ENCODE measurements at places on chromosomes 3 and 15. TPM values are rescaled to one million over a fixed set of nuclear protein-coding genes. Genes with fewer than 3 reads are reported as not detected.

DNA sequence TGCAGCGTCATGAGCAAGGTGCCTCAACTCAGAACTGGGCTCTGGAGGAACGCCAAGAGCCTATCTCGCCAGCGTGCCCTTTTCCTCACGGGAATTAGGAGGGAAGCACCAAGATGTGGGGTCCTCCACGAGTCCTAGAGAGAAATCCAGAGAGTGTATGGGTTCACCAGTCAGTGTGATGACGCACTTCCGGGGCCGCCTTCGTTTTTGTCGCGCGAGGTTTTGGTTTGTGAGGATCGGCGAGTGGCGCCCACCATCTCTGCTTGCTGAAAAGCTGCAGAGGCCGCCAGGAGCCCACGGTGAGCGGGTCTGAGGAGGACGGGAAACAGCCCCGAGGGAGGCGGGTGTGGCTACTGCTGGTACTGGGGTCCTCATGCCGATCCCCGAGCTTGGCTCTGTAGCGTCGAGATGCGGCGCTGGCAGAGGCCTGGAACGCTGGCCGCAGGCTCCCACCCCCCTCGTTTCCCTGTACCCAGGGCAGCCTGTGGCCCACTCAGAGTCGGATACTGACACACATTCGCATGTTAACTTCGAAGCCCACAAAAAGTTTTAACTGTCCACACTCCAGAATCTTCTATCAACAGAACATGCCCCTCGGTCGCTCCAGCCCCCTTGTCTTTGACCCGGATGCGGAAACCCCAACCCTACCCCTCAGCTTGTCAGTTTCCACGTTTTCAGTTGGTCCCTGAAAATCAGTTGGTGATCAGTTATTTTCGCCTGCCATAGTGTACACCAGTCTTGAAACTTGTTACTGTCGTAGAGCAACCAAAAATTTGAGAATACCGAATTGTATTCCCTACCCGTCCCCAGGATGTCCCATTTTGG lies 30.4 kb downstream of the ZNF662 start:
- DNase-seq, result peak; percentile 85

GRCh38 chr3:60017631-60018030 lies 967.8 kb upstream of the CFAP20DC start:
- DNase-seq, result no peak

DNA sequence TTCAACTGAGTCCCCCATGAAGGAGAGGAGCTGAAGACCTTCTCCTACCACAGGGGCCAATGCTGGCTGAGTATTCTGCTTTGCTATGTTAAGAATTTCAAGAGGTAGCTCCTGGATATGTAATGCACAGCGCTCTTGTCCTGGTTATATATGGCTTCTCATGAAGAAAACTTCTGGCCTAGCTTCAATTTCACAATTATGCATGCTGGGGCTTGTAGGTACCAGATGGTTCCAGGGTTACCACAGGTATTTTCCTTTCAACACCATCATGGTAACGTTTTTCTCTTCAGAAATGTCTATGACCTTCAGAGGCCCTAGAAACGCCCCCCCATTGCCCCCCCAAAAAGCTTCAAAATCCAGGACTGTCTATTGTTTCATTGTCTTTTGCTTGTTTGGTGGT lies 311.7 kb upstream of the ICE2 start:
- DNase-seq, result no peak

DNA sequence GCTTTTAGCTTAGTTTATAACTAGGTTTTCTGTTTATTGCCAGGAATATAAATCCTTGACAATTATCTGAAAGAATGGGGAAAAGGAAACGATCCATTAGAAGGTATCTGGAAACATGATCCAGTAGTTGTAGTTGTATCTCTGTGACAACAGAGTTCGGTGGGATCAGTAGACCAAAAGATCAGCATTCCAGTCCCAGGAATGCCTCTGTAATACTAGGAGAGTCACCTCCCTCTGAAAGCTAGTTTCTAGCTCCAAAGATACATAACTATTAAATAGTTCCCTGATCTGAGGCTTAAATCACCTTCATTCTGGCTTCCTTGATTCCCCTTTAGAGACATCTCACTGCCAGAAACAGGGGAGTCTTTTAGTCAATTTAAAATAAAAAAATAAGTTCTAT lies 34.1 kb downstream of the MB21D2 start:
- no peak for DNase-seq

GRCh38 chr3:186964071-186964470 lies 33.7 kb downstream of the ST6GAL1 start:
- no peak for DNase-seq

GRCh38 chr3:54966979-54967378 lies 39.1 kb upstream of the LRTM1 start:
- no peak for DNase-seq

DNA sequence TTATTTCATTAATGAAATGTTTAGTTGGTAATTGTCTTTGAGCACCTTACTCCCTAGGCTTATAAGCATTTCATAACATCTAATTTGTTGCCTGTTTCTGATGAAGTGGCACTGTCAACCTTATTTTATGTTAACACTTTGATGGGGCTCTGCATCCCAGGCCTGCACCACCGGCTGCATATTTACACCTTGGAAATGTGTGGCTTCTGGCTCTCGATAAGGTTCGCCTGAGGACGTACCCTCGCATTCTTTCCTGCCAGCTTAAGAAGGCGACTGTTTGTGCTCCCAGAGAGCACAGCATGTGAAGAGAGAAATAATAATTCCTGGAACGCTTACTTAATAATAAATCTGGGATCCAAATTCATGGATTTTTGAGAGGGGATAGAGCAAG lies 763.3 kb upstream of the CFAP20DC start:
- DNase-seq, result no peak

Gene ZBTB20
- 0.99 TPM for polyA plus RNA-seq

All from kidney (tissue), 22 donors.